ENCODE measurements at places on chromosomes 6 and 20. TPM values are rescaled to one million over a fixed set of nuclear protein-coding genes. Genes with fewer than 3 reads are reported as not detected.

DNA sequence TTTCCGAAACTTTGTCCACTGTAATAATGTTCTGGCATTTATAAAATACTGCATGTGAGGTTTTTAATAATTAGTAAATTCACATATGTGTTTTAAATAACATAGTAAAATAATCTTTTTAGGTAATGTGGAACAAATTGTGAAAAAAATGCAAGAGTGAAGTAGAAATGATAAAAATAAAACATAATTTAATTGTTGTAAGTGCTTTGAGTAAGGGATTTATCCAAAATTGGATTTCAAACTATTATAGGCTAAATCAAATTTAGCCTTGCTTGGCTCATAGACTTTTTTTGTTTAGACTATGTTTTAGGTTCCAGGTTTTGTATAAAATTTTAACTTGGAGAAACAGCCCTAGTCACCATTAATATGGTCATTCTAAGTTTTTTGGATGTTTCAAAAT is 1029.5 kb downstream of the PHF3 start:
- no peak overlapping the region for H3K4me3 ChIP-seq
- H3K27ac ChIP-seq = no peak overlapping the region
- H3K36me3 ChIP-seq = no peaks in the 10 kb centered on the region
- DNase-seq = no peak

Gene ZC3H12D
- total RNA-seq = 0.07 TPM

GRCh38 chr6:120556491-120556890 is 777.8 kb downstream of the TBC1D32 start:
- no peak for DNase-seq
- no peaks in the 10 kb centered on the region for H3K36me3 ChIP-seq
- no peak overlapping the region for H3K4me3 ChIP-seq

GRCh38 chr6:52591832-52592231 is 15.0 kb upstream of the TRAM2 start:
- H3K27me3 ChIP-seq = no peaks in the 10 kb centered on the region
- no peak for DNase-seq
- no peak overlapping the region for H3K27ac ChIP-seq
- H3K4me3 ChIP-seq = no peak overlapping the region
- no peaks in the 10 kb centered on the region for H3K36me3 ChIP-seq

Gene COL9A3
- 113 TPM for total RNA-seq

Gene TFAP2C
- total RNA-seq = 9.4 TPM

DNA sequence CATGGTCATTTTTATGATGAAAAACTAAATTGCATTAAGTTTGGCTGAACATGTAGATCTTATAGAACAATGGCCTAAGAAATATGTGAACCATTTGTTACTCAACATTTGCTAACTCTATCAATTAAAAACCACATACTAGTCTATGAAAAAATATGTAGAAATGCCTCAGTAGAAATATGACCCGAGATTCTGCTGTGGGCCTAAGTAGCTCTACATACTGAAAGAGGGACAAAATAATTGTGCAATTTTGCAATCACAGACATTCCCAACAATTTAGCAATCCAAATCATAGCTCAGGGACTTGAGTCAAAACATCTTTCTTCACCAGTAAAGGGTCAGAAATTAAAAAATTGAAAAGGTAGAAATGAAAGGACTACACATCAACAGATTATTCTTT is 619.0 kb downstream of the FRK start:
- no peaks in the 10 kb centered on the region for H3K4me1 ChIP-seq
- no peaks in the 10 kb centered on the region for H3K36me3 ChIP-seq
- H3K27ac ChIP-seq = no peak overlapping the region
- H3K27me3 ChIP-seq = no peaks in the 10 kb centered on the region
- H3K4me3 ChIP-seq = no peak overlapping the region

DNA sequence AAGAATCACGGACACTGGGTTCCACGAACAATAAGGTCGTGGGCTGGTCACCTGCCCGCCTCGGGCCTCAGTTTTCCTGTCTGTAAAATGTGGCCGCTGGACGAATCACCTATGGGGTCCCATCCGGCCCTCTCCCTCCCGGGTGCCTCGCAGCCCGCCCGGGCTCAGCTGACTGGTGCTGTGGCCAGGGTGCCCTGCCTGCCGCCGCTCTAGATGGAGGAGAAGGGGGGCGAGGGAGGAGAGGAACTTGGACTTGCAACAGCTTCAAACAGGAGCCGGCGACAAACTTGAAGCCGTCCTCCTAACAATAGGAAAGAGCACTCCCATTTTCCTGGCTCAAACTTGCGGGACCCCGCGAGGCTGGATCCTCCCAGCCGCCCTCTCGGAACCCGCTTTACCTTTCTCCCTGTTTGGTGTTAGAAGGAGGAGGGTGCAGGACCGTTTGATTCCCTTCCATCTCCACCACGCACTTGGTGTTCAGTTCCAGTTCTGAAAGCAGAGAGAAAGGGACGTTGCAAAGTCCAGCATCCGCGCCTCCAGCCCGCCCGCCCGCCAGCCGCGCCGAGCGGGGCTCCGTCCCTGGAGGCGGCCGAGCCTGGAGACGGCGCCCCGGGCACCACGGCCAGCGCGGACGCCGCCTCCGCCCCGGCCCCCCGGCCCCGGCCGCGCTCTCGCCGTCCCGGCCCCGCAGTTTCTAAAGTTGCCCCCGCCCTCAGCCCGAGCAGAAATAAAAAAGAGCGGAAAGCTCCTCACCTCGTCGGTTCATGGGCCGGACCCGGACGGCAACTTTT is 584 bp downstream of the KIF13A start:
- DNase-seq = peak; percentile 84
- no peaks in the 10 kb centered on the region for H3K36me3 ChIP-seq
- peaks cover 13% of the 10 kb centered on the region for H3K27me3 ChIP-seq
- H3K4me1 ChIP-seq = peaks cover 36% of the 10 kb centered on the region

Gene OR2H1
- not detected for total RNA-seq

DNA sequence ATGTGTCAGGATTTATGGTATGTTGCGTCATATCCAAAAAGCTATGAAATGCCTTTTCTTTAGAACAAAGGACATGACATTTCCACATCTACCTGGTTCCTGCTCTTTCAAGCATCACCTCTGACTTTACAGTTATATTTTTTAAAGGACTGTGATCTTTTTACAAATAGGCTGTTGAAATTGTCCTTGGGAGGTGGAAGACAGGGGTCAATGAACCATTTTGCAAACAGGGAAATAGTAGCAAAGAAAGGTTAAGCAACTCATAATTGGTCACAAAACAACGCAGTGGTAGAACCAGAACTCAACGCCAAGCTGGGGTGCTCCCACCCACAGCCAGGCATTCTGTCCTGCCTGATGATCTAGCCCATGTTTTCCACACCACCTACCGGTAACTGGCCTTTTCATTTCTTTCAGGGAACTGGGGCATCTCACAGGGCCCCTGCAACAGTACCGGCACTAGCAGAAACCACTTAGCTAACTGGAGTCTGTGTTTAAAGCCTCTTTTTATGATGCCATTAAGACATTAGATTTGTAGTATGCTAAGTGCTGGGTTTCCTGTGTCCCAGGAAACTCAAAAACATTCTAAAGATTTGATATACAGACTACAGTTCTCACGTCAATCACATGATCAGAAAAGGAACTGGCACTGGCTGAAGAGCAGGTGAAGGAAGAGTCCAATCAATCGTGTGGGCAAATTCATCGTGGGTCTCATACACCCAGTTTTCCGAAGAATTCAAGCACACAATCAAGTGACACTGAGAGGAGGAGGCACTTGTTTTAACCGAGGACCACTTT is 13.9 kb downstream of the ZNF217 start:
- no peak for DNase-seq
- H3K27ac ChIP-seq = peak overlapping the region; percentile 92
- H3K36me3 ChIP-seq = peaks cover 47% of the 10 kb centered on the region
- H3K27me3 ChIP-seq = no peaks in the 10 kb centered on the region
- no peak overlapping the region for H3K4me3 ChIP-seq

GRCh38 chr20:25632940-25633790 is 9.4 kb upstream of the NANP start:
- no peaks in the 10 kb centered on the region for H3K27me3 ChIP-seq
- no peak overlapping the region for H3K27ac ChIP-seq
- no peaks in the 10 kb centered on the region for H3K4me1 ChIP-seq
- DNase-seq = no peak
- H3K4me3 ChIP-seq = no peak overlapping the region

DNA sequence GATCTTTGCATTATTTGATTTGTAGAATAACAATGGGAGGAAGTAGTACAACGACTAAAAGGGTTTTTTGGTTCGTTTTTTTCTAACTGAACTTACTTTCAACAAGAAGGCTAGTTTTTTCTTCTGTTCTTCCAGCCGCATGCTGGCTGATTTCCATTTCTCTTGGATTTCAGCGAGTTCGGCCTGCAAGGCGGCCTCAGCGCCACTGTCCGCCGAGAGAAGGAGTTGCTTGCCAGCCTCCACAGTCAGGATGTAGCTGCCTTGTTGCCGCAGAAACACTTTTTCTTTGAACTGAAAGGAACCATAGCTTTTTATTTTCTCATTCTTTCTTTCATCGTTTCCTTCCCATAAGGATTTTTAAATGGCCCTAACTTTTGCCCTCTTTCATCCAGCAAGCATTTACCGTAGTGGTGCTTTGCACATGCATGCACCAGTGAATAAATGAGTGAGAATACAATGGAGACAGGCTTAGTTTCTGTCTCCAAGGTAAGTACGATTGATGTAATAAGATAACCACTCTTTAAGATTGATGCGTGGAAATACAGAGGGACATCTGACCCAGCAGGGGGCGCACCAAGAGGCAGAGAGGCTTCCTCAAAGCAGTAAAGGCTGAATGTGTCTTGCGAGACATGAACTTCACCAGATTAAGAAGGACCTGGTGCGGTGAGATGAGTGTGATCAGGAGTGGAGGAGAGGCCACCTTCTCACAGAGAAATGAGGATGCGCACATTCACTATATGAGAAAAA is 398.8 kb downstream of the ESR1 start:
- no peaks in the 10 kb centered on the region for H3K4me1 ChIP-seq
- no peak overlapping the region for H3K27ac ChIP-seq
- no peaks in the 10 kb centered on the region for H3K36me3 ChIP-seq

Gene GNAS-AS1
- total RNA-seq = 15.0 TPM

GRCh38 chr20:25274891-25275812 is 27.3 kb downstream of the PYGB start:
- H3K4me3 ChIP-seq = no peak overlapping the region
- H3K4me1 ChIP-seq = no peaks in the 10 kb centered on the region
- no peaks in the 10 kb centered on the region for H3K27me3 ChIP-seq
- no peak for DNase-seq

Gene DEFB124
- total RNA-seq = 0.52 TPM

Gene LY6G6F
- not detected for total RNA-seq

DNA sequence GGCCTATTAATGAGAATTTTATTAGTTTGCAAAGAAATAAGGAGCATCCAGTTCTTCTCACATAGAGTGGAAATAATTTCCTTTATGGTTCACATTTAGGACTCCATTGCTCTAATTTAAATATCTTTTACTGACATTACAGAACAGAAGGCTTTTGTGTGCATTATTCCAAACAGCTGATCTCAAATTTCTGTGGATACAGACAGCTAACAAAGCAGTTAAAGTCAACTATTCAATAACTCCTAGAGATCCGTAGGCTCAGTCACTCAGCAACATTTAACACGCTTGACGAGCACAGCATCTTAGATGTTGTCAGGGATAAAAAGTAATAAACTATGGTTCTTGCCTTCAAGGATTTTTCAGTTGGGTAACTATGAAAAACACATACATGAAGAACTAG is 305.8 kb upstream of the SYNCRIP start:
- no peaks in the 10 kb centered on the region for H3K27me3 ChIP-seq
- no peaks in the 10 kb centered on the region for H3K36me3 ChIP-seq
- no peaks in the 10 kb centered on the region for H3K4me1 ChIP-seq
- no peak for DNase-seq
- no peak overlapping the region for H3K4me3 ChIP-seq
- no peak overlapping the region for H3K27ac ChIP-seq

Gene ROS1
- not detected for total RNA-seq

DNA sequence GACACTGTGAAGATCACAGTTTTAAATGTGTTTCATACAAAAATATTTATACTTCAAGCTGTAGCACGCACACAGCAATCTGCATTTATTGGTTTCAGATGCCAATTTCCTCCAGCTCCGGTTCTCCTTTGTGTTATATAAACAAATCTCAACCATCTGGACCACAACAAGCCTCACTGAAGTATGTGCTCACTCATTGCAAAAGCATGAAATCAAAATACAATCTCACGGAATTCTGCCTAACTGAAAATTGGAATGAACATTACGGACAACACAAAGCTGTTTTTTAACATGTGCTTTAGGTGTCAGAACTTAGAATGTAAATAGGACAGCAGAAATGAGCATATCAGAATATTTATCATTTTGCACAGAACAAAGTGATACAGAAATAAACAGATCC is 38.0 kb downstream of the RCAN2 start:
- H3K36me3 ChIP-seq = peaks cover 4% of the 10 kb centered on the region
- DNase-seq = no peak
- H3K27me3 ChIP-seq = no peaks in the 10 kb centered on the region
- no peak overlapping the region for H3K4me3 ChIP-seq
- no peak overlapping the region for H3K27ac ChIP-seq
- H3K4me1 ChIP-seq = no peaks in the 10 kb centered on the region

Data from GM23338 (cell line).